Fibroblast of skin of back (primary cell): ENCODE measurements at places on chromosomes 3 and 15.
A peak's percentile ranks its signal among the peaks of the same experiment; 100 is the strongest.

DNA sequence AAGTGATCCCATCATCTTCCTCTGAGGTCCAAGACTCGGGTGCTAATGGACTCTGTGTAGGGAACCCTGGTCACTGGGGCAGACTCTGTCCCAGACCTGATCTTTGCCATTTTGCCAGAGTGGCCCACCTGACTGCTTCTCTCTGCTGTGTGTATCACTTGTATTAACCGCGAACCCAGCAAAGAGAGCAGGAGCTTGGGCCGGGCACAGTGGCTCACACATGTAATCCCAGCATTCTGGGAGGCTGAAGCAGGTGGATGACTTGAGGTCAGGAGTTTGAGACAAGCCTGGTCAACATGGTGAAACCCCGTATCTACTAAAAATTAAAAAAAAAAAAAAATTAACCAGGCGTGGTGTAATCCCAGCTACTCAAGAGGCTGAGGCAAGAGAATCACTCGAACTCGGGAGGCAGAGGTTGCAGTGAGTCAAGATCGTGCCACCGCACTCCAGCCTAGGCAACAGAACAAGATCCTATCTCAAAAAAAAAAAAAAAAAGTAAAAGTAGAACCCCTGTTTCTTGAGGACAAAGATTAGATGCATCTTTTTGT lies 32.9 kb upstream of the CYP11A1 start:
- no peak for DNase-seq

- peak; percentile 82 for DNase-seq
These were observed 61.6 kb upstream of the TGFBR2 start for GRCh38 chr3:30544812-30545211.

DNA sequence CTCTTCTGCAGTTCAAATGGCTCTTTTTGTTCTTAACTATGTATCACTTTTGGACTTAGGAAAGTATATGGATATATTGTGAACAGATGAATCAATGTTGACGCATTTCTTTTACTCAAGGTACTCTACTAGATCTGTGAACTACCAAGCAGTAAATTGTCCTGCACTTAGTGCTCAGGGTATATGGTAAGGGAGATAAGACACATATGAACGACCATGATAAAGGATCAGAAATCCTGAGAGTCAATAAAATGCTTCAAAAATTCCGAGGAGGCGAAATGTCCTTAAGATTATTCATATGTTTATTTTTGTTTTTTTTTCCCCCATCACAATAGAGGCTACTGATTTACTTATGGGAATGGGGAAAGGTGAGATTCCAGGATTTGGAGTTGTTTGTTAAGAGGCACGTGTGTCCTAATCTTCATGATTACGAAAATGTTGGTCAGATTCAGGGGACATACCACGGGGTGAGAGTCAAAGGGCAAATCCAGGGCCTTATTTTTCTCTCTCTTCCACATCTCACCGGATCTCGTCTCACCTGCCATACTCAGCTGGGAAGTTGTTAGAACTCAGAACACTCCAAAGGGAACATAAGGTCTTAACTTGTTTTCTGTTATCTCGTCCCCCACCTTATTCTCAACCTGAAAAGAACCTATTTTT lies 475.1 kb upstream of the TBL1XR1 start:
- no peak for DNase-seq

GRCh38 chr3:61537366-61537765 lies 24.0 kb upstream of the PTPRG start:
- peak; percentile 18 for DNase-seq

DNA sequence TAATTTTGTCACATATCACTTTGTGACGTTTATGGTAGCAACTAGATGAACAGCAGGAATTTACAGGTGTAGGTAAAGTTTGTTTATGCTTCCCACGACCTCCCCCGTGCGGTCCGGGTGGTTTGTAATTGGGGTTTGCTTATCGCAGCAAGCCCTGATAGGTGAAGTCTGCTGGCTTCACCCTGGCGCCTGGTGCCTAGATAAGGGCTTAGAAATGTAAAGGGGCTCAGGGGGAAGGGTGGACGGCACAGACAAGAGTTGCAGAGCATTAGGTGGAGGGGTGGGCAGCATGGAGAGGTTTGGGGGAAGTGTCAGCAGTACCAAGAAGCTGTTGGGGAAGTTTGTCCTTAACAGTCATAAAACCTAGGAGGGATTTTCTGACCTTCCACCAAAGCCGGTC lies 108.1 kb upstream of the RNF7 start:
- no peak for DNase-seq

DNA sequence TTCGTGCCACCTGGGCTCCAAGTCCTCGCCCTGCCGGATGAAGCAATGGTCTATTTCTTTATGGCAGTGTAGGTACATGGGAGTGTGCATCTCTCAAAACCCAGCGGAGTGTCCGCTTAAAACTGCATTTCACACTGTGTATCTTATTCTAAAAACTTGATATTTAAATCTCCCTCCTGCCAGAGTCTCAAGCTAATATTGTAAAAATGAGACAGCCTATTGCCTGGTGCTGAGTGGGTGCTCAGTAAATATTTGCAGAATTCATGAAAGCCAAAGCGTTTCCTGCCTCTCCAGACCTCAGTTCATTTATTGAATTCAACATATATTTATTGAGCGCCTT lies 330 bp upstream of the TBC1D2B start:
- no peak for DNase-seq

GRCh38 chr3:171200750-171201088 lies 174.2 kb upstream of the SLC2A2 start:
- no peak for DNase-seq

DNA sequence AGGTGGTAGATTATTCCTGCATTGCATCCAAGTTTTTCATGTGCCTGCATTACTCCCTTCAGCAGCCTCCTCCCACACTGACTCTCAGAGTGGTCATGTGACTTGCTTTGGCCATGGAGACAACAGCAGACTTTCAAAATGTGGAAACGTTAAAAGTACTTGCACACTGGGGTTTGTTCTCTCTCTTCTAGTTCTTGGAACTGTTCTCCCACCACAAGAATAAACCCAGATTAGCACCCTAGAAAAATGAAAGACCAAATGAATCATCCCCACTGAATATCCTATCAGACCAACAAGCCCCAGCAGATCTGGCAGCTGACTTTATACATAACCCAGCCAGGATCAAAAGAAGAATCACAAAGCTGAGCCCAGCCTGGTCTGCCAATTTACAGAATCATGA lies 398.5 kb downstream of the VPS13C start:
- DNase-seq = no peak

- DNase-seq = no peak
These were observed 563.5 kb downstream of the PDCD6IP start for GRCh38 chr3:34361921-34362320.

DNA sequence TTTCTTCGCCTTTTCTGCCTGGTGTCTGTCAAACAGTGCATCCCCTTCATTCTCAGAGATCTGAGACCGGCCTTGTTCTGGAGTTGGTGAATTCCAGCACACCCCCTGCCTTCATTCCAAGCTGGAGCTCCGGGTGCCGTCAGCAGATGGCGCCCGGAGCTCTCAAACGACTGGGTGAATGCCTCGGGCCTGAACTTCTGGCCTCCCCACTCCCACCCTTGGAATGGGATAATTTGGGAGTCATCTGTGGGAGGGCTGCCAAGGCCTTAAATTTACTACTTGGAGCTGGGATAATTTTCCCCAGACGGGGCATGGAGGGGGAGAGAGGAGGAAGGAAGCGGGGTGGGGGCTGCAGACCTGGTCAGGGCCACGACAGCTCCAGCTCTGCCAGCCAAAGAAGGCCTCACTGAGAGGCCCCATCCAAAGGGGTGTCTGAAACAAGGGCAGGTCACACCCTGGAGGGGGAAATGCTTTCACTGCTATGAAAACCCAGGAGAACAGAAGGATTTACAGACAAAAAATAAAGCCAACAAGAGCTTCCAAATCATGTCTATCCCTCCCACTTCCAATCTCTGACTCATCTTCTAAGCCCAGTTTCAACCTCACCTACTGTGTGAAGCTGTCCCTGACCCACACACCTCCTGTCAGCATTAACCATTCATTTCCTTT lies 187.9 kb downstream of the OPA1 start:
- DNase-seq = peak; percentile 85

- no peak for DNase-seq
These were observed 148.0 kb downstream of the MEGF11 start for GRCh38 chr15:66105286-66106265.
